ENCODE measurements at places on chromosomes 4 and X.

GRCh38 chr4:158236304-158237030 lies 26.2 kb downstream of the TMEM144 start:
- no peak for DNase-seq

DNA sequence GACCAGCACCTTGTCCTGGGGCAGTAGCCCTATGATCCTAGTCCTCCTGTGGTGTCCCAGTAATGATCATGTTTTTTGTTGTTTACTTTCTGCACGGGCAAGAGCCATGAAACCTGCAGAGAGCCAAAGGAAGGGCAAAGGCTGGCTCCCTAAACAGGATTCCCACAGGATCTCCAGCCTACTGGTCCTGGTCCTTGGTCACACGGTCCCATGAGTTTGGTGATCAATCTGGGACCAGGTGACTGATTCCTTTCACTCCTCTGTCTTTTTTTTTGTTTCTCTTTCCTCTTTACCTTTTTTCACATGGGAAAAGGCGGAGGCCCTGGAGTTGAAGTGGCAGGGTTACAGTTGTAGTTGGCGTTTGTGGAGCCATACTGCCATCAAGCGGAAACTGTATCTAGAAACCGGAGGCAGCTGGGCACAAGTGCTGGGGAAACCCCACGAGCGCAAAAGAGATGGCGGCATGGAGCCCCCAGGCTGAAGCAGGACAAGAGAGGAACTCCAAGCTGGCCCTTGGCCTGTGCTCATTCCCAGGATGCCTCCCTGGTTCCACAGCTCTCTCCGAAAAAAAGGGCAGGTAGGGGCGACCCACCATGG lies 34.6 kb downstream of the NBDY start:
- no peak for DNase-seq

GRCh38 chr4:10024303-10024702 lies 3.0 kb upstream of the SLC2A9 start:
- no peak for DNase-seq

GRCh38 chr4:47968847-47969246 lies 47.6 kb downstream of the CNGA1 start:
- DNase-seq, result no peak

DNA sequence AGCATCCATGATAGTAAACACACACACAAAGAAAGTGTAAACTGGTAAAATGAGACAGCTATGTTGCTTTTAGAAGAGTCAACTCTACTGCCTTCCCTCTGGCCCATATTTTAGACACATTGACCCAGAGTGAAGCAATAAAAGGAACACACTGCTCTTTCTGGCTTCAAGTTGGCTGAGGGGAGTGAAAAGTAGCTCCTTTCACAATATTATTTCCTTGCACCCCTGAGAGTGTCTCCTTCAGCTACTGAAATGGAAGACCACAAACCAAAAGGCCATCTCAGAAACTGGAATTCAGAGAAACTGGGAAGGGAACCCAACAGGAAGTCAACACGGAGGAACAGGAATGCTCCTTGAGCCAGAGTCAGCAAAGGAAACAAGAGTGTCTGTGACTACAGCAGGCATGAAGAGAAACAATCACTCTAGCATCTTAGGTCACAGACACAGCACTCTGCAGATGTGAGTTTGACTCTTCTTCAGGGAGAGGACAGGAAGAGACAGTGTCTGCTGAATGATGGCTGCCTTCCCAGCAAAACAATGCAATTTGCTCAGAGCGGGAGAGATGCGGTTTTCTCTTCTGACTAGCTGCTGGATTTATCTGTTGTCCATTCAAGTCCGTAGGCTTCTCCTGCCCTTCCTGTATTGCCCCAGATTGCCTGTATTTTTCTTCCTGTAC lies 106.7 kb downstream of the SPATA18 start:
- no peak for DNase-seq

DNA sequence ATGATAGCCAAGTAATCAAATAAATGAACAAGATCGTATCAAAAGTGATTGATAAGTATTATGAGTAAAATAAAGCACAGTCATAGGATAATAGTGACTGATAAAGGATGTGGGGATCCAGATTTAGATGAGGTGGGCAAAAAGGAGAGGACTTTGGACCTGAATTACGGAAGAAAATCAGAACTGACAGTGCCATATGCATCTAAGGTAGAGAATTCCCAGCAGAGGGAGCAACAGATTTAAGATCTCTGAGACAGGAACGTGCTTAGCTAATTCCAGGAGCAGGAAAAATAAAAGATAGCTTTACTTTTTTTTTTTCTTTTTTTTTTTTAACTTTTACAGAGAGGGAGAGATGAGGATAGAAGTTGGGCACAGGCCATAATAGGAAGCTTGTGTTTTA lies 189.9 kb downstream of the NWD2 start:
- DNase-seq, result no peak

DNA sequence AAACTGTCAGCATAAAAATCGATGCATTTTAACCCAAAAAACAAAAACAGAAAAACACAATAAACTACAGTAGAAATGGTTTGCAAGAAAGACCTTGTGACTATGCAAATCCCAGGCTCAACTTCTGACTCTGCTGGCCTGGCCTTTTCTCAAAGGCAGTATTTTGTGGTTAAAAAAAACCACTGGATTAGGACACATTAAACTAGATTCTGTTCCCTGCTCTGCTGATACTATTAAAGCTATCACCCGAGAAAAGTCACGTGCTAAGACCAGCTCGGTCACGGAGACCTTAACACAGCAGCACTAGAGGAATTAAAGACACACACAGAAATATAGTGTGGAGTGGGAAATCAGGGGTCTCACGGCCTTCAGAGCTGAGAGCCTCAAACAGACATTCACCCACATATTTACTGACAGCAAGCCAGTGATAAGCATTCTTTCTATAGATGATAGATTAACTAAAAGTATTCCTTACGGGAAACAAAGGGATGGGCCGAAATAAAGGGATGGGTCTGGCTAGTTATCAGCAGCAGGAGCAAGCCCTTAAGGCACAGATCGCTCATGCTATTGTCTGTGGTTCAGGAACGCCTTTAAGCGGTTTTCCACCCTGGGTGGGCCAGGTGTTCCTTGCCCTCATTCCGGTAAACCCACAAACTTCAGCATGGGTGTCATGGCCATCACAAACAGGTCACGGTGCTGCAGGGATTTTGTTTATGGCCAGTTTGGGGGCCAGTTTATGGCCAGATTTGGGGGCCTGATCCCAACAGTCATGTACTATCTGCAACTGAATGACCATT lies 16.1 kb downstream of the CBR4 start:
- no peak for DNase-seq

- DNase-seq, result no peak
Measured at GRCh38 chr4:24252121-24252520, 332.2 kb downstream of the DHX15 start.

- no peak for DNase-seq
Measured at GRCh38 chr4:159271856-159272255, 169.0 kb downstream of the RAPGEF2 start.

- DNase-seq, result no peak
Measured at GRCh38 chr4:69831646-69832325, 28.2 kb downstream of the SULT1E1 start.

- peak; percentile 35 for DNase-seq
Measured at GRCh38 chr4:10808591-10808990, 124.0 kb upstream of the CLNK start.

DNA sequence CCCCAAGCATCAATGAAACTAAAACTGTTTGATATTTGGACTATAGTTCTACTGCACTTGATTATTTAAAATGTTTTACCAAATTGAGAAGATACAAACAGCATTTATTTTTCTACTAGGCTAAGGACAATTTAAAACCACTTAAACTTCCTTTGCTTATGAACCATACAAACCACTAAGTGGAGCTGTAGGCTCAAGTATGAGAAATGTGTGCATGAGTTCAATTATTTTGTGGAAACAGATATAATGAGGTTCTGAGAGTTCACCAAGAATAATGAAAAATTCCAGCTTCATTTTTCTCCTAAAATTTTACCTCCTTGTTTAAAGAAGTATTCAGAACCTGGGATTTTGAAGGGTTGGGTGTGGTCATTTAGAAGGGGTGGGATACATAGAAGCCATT lies 63.1 kb downstream of the SERPINA7 start:
- DNase-seq, result no peak

Data from NCI-H2081 (cell line).